ENCODE measurements at places on chromosomes 5 and 9. TPM values are rescaled to one million over a fixed set of nuclear protein-coding genes. Genes with fewer than 3 reads are reported as not detected.

Gene PLAC8L1
- 0.15 TPM for polyA plus RNA-seq

Gene PCA3
- polyA plus RNA-seq, result not detected

Gene PRELID2
- 5.4 TPM for polyA plus RNA-seq

DNA sequence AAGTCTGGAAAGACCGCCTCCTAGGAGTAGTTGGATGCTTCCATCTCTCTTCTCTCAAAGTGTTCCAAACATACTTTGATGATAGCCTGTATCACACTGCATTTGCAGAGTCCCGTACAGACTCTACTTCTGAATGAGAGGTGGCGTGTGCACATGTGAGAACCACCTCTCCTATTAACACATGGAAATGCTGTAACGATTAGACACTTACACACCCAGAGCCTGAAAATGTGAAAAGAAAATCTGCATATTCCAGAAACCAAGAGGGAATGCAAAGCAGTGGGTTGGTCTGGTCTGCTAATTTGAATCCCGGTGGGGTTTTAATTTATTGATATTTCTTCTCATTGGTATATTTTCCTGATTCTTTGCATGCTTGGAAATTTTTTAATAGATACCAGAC lies 10.5 kb downstream of the UGCG start:
- no peak for DNase-seq

GRCh38 chr5:113546703-113547183 lies 33.2 kb downstream of the YTHDC2 start:
- peak; percentile 8 for DNase-seq

DNA sequence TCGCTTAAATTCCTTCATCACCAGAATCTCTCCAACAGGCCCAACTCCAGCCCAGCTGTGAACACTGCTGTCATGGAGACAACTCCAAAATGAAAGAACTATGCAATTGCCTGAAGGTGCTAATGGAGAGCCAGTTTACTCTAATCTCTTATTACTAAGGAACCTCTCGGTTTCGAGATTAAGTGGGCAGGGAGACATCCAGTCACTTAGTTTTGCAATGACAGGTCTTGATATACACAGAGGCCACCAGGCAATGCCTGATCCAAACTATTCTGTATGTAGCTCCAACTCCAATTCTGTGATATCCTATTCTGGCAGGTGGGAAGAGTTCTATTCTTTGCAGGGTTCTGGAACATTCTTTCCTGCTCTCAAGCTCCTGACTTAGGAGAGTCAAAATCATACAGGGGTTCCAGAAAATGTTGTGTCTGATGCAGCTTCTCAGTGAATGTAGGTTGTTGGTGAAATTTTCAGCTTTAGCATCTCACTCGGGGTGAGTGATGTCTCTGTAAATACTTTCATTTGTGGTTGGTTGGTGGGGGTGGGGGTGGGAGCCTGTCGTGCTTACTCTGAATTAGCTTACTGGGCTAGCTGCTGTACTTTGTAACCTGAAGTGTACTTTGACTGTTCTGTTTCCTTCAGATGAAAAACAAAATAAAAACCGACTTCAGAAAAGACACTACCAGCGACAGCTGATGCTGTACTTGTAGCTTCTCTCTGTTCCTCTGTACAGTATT lies 170.9 kb downstream of the PALM2AKAP2 start:
- no peak for DNase-seq

- DNase-seq, result no peak
These were observed 685 bp upstream of the ADAMTS19 start for GRCh38 chr5:129459450-129459776.

DNA sequence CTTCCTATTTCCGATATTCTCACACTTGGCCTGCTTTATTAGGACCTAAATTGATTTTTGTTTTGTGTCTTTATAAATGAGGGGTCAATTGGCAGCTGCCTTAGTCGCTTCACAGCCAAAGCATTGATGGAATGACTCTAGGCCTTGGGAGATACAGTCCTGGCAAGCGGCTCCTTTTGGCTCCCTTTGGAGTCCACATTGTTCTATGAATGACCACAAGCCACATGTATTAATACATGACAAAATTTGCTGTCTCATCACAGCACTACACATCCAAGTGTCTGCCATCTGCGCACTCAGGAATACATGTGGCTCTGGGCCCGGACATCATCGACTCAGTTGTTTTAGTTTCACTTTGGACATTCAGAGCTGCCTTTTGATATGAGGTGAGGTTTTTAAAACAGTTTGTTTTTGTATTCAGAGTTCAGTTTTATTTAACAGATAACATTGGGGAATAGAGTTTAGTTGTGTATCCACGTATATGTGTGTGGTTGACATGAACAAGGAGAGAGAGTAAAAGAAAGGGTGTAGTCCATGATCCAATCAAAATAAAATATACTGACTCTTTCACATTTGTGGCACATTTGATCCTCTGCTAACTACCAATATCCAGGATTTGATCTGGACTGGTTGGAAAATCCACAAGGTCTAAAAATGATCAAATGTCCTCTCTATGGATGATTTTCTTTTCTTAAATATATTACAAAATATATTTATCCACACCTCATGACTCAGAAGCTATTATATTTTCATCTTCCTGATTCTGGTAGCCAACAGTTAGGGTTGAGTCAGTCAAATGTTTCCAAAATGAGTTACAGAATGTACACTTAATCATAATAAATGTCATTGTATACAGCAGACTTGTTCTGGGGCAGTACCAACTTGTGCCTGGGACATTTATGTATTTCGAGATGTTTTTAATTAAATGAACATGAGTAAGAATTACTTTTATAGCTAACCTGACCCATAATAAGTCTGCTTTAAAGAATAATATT lies 114.0 kb upstream of the MTAP start:
- no peak for DNase-seq

DNA sequence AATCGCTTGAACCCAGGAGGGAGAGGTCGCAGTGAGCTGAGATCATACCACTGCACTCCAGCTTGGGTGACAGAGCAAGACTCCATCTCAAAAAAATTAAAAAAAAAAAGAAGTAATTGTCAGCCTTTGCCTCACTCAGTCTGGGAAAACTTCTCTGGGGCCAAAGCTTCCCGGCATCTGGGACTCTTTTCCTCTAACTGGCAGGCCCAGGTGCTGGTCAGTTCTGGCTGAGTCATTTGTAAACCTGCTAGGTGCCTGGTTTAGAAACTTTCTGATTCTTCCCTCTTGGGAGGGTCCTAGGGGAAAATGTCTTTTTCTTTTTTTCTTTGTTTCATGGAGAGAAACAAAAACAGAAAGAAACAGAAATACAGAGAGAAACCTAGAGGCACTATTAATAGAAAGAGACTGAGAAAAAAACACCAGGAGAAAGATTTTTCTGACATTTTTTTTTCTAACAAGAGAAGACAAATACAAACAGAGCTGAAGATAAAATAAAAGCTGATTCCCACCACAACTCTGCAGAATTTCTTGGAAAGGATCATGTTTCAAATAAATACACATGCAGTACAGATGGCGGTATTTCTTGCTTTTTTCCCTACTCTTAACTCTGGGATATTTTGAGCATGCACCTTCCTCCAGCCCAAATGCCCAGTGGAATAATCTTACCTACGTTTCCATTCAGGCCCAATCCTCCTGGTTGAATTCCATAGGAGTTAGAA lies 22.1 kb upstream of the UBAP2 start:
- DNase-seq, result no peak

GRCh38 chr9:134532084-134532483 lies 109.5 kb upstream of the COL5A1 start:
- DNase-seq, result no peak

GRCh38 chr9:136485049-136486045 lies 2.5 kb upstream of the SEC16A start:
- DNase-seq, result peak; percentile 53

DNA sequence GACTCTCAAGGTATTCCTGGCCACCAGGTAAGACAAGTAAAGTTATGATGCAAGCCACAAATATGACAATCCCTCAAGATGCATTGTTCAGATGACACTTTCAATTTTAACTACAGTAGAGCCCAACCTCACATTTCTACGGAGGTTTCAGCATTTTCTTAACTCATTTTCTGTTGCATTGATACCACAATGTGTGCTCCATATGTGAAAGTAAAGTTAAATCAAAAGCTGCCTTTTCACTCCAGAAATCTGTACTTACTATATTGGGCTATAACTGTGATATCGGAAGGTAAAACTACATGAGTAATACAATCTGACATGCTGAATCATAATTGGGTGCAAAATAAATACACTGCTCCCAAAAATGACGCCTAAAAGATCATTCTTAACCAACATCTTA lies 333.6 kb upstream of the MEF2C start:
- no peak for DNase-seq
